Ecto neural progenitor cell (in vitro differentiated cells): ENCODE measurements at places on chromosomes 12 and 14.

- no peak for DNase-seq
Observed at GRCh38 chr12:5232291-5232690, 188.6 kb downstream of the KCNA5 start.

DNA sequence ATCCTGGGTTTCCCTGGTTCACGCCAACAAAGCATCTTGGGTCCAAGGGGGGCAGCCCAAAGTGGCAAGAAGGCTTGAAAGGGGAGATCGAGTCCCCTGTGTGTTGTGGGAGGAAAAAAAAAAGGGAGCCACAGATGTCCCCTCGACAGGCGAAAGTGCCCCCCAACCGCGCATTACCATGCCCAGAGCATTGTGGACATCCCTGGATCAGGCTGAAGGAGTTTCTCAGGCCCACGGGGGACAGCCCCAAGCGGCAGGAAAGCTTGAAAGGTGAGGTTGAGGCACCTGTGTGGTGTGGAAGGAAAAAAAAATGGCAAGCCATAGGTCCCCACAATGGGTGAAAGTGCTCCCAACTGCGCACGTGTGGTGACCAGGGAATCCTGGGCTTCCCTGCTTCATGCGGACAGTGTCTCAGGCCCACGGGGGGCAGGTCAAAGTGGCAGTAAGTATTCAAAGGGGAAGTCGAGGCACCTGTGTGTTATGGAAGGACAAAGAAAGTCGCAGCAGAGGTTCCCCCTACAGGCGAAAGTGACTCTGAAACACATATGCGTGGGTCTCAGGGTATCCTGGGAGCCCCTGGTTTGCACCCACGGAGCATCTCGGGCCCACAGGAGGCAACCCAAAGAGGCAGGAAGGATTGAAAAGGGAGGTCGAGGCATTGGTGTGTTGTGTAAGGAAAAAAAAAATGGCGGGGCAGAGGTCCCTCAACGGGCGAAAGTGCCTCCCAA, 580.1 kb downstream of the ALG10 start:
- peak; percentile 15 for DNase-seq

DNA sequence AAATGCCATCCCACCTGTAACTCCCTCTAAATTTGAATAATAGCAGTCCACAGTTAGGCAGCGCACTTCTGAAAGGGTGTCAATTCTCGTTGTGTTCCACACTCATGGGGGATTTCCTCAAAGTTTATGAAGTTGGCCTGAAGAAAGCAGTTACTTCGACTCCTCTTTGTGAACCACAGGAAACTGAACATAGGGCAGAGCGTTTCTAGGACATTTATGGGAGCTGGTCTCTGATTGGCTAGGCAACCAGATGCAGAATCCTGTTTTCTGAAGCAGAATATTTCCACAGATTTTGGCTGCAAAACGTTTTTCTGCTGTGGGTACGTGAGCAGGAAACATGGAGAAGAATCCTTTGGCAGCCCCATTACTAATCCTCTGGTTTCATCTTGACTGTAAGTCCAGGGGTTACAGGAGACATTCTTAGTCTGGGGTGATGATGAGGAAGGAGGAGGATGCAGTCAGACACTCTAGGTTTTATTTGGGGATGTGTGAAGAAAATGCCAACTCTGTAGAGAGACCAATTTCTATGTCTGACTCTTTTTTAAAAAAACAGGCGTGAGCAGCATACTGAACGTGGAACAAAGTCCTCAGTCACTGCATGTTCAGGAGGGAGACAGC, 431.5 kb upstream of the OR4E1 start:
- DNase-seq = no peak

DNA sequence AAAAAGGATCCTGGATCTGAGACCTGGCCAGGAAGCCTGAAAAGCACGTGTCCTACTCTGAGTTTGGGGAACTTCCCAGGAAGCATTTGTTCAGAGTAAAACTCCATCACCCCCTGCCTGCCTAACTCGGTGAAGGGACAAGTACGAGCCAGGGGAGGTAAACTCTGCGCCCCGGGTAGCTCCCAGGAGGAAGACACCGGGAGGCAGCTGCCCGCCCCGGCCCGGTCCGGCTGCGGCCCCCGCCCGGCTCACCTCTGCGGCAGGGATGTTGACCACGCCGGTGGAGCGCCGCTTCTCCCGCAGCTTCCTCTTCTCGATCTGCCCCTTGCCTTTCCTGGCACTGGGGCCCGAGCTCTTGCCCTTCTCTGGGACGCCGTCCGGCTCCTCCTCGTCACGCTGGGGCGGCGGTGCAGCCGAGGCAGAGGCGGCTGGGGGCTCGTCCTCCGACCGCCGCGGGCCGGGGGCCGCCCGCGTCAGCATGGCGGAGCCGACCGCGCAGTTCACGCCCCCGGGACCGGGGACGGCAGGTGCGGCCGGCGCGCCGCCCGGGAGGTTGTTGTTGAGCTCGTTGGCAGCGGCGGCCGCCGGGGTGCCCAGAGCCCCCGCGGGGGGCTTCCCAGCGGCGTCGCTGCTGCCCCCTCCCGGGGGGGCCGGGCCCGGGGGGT, 1.2 kb downstream of the PAWR start:
- DNase-seq = peak; percentile 78

DNA sequence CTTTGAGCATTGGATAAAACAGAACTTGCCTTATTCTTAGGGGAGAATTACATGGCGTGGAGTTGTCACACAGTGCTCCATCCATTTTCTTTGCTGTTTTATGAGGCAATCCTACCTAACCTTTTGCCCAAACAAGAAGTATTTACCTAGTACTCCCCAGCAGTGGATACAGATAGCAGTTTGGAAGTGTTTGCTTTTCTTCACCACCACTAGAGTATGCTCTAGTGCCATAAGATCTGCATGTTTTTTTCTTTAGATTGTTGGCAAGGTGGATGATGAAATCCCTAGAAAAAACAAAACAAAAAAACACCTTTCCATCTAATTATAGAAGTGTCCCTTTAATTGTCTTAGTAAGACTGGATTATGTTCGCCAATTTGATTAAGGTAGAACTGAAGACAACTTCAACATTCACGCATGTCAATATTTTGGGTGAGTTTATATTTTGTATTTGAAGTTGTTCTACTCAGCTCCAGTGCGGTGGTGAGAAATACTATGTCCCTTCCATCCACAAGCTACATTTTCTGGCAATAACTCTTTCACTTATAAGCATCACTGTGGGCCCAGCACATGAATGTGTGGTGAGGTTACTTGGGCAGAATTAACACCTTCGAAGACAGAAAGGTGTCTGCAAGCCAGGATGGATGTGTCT, 23.6 kb upstream of the TMEM260 start:
- DNase-seq = no peak

GRCh38 chr12:1878214-1878613, 40.2 kb downstream of the CACNA2D4 start:
- peak; percentile 37 for DNase-seq

DNA sequence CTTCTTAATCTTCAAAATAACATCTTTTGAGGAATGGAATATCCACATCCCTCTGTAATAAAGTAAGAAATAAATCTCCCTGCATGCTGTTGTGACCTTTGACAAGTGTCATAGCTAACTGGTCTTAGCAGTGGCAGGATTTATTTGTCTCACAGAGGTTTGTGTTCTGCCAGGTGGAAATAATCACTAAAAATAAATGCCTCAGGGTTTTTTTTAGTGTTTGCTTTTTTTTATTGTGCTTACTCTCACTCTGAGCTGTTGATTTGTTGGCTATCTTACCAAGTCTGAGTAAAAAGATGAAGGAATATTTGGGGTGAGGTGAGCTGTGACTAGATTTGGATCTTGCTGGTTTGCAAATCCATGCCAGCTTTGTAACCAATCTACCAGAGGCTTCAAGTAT, 285.4 kb downstream of the ALG10B start:
- DNase-seq = no peak

- no peak for DNase-seq
Observed at GRCh38 chr14:99733211-99733539, 49.1 kb downstream of the CYP46A1 start.

DNA sequence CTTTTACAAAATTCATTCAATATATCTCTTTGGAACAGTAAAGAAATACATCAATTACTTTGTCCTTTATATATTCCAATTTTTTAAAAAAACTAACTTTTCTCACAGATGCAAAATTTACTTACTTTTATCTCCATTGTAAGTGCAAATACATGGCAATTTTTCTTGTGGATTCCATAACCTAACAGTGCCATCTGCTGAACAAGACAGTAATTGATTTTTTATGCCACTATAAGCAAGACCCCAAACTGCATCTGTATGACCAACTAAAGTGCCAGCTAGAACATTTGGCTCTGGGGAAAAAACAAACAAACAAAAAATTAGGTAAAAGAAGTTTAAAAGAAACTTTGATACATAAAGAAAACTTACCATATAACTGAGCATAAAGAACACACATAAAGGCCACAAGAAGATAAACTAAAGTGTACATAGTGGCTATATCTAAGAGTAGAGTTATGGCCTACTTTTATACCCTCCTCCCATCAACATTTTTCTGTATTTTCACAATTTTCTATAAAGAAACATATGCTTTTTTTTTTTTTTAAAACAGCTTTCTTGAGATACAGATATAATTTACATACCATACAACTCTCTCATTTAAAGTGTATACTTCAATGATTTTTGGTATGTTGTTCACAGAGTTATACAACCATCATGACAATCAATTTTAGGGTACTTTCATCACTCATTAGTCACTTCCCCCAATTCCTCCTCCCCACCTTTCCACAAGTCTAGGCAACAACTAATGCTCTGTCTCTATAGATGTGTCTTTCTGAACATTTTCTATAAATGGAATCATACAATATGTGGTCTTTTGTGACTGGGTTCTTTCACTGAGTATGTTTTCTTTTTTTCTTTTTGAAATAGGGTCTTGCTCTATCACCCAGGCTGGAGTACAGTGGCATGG, 32.6 kb downstream of the COCH start:
- no peak for DNase-seq

- no peak for DNase-seq
Observed at GRCh38 chr12:87866578-87867292, 162.5 kb downstream of the C12orf50 start.

GRCh38 chr14:90666571-90666970, 149.7 kb downstream of the TTC7B start:
- DNase-seq = no peak

- DNase-seq = no peak
Observed at GRCh38 chr12:793037-793436, 40.7 kb downstream of the WNK1 start.

GRCh38 chr12:114512351-114512750, 106.4 kb upstream of the TBX5 start:
- DNase-seq = no peak

DNA sequence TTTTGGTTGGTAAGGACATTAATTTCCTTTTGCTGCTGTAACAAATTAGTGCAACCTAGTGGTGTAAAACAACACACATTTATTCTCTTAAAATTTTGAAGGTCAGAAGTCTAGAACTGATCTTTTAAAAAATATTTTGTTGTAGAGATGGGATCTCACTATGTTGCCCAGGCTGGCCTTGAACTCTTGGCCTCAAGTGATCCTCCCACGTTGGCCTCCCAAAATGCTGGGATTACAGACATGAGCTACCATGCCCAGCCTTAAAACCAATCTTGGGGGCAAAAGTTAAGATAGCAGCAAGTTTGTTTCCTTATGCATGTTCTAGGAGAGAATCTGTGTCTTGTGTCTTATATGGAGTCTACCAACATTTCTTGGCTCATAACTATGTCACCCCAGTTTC, 55.8 kb downstream of the MIA2 start:
- DNase-seq = no peak

GRCh38 chr12:97452230-97452629, 10.4 kb upstream of the RMST start:
- DNase-seq = no peak

DNA sequence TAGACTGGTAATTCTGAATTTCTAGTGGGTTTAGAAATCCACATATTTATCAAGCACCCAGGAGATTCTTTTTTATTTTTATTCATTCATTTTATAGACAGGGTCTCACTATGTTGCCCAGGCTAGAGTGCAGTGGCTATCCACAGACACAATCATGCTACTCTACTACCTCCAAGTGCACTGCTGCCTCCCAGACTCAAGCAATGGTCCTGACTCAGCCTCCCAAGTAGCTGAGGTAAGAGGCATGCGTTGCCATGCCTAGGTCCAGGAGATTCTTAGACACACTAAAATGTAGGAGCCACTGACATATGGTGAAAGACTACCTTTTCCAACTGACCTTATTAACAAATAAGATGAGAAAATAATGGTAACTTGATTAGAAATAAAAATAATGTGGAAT, 38.9 kb downstream of the KIF21A start:
- DNase-seq = no peak

DNA sequence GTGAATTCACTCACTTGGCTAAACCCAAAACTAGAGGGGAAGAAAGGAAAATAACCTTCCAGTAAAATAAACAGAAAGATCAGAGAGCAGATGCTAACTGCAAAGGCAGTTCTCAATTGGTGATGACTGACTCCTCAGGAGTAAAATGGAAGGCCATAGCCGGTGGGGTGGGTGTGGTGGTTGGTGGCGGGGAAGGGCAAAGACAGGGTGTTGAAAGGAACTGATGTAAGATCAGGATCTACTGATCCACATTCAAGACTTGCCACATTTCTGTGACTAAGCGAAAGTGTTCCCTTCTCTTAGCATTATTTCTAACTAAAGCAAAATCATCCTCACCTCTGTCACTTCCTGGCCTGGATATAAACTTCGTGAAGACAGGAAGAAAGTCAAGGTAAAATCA, 26.3 kb upstream of the TC2N start:
- DNase-seq = no peak
